ENCODE measurements at places on chromosomes 1 and 21.

DNA sequence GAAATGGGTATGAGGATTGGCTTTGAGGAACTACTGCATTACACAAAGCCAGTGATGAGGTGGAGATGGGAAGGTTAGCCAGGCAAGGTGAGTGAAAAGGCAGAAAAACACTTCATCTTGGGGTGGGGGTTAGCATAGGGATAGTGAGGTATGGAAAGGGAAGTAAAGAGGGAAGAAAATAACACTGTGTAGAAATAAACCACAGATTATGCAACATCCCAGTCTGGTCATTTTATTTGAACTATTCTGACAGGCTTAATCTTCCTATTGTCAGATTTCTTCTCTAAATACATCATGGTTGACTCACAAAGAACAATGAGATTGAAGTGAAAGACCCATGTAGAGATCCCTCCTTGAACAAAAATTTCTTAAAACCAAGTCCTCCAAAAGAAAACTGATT is 640.2 kb downstream of the PTPRC start:
- no peak for DNase-seq

DNA sequence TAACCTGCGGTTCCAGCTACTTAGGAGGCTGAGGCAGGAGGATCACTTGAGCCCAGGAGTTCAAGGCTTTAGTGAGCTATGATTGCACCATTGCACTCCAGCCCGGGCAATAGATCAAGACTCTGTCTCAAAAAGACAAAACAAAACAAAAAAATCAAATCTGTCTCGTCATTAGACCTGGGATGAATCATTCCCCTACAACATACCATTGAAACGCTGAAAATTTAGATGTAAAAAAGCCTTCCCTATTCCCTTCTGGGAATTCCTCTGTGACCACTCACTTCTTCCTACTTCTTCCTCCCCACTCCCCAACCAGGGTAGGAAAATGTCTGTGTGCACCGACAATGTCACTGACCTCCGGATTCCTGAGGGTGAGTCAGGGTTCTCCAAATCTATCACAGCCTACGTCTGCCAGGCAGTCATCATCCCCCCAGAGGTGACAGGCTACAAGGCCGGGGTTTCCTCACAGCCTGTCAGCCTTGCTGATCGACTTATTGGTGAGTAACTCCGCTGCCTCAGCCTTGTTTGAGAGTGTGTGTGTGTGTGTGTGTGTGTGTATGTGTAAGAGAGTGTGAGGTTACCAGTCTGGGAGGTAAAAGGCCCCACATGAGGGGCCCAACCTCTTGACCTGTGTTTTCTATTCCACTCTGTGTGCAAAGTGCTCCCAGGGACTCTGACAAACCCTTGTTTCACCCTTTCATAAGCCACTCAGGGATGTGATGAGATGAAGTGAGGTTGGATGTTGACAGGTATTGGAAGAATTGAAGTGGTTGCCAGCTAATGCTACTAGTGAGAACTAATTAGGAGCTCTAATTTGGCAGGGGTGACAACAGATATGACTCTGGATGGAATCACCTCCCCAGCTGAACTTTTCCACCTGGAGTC is 16.3 kb upstream of the SARS1 start:
- no peak for DNase-seq

GRCh38 chr1:87674791-87675190 is 346.1 kb downstream of the LMO4 start:
- DNase-seq: no peak

GRCh38 chr1:31752952-31753475 is 11.1 kb downstream of the ADGRB2 start:
- no peak for DNase-seq

- no peak for DNase-seq
These were observed 666 bp upstream of the BEND5 start for GRCh38 chr1:48777219-48777895.

- no peak for DNase-seq
These were observed 85.8 kb downstream of the LTN1 start for GRCh38 chr21:28906841-28907240.

GRCh38 chr1:169529068-169529642 is 43.4 kb upstream of the SLC19A2 start:
- DNase-seq: no peak

- no peak for DNase-seq
These were observed 73.9 kb downstream of the SNRPE start for GRCh38 chr1:203935321-203935720.

DNA sequence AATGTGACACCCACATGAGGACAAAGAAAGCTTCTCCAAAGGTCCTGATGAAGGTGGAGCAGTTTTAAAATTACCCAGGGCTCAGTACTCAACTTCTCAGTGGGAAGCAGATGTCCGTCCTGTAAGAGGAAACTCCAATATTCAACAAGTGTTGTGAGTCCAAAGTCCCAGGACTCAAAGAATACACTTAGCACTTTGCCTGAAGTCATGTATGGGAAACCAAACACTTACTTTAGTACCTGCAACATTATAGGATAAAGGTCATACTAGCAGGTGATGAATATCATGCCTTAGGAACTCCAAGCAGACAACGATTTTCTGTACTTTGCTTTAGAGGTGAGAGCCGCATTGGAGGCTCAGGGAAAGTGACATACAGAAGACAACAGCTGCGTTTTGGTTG is 37.2 kb upstream of the ST6GALNAC3 start:
- DNase-seq: no peak

DNA sequence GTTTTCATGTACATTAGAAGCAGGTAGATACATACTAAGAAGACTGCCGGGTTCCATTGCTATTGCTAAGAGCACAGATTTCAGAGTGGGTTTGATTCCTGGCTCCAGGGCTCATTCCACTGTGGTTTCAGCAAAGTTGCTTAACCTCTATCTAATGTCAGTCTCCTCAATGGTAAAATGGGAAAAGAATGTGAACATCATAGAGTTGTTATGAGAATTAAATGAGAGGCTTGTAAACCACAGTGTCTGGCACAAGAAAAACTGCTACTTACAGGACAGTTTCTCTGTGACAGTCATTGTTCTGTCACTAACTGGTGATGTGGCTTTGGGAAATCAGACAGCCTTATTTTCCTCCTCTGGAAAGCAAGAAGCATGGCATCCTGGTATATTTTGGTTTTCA is 10.7 kb upstream of the PLXNA2 start:
- DNase-seq: no peak

DNA sequence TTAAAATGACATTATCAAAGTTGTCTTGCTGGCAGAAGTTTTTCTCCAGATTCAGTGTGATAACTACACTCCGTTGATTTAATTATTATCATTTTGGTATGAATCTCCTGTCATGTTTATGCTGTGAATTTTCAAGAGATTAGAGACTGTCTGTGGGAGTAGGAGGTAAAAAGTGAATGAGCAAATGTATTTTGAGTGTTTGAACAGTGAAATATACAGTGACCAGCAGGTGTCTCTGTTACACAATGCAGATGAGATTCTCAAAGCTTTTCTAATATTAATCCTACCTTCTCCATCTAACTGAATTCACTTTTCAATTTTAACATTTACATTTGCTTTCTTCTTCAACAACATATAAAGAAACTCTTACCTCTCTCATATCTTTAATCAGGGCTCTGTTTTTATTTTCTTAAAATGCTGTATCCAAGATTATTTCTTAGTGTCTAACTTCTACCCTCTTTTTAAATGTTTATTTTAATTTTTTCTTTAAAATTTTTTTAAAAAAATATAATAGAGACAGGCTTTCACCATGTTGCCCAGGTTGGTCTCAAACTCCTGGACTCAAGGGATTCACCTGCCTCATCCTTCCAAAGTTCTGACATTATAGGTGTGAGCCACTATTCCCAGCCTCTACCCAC is 20.9 kb upstream of the HSPA13 start:
- peak; percentile 47 for DNase-seq

DNA sequence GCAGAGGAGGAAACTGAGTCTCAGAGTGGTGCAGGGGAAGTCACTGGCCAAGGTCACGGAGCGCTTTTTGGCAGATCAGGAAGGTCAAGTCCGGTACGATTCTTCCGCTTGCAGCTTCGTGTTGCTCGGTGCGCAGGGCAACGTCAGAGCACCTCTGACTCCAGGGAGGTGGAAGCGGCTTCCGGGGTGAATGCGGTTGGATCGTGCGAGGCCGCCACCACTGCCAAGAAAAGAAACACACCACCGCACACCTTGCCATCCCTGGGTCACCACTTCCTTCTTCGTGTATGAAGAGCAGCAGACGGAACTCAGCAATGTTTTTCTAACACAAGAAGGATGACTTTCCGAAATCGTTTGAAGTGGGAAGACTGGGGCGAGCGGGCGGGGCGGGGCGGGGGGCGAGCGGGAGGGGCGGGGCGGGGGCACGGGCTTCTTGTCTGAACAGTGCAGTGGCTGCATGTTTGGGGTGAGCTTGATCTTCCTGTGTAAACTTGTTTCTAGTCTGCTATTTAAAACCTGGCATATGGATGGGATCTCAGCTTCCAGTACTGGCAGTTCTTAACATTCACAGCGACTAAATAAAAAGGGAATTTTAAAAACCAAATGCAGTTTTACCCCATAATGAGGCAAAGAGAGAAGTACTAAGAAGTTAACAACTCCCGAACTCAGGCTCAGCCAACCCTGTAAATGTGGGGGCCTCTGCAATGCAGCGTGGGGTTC is 300.0 kb downstream of the RRAGC start:
- DNase-seq: no peak

DNA sequence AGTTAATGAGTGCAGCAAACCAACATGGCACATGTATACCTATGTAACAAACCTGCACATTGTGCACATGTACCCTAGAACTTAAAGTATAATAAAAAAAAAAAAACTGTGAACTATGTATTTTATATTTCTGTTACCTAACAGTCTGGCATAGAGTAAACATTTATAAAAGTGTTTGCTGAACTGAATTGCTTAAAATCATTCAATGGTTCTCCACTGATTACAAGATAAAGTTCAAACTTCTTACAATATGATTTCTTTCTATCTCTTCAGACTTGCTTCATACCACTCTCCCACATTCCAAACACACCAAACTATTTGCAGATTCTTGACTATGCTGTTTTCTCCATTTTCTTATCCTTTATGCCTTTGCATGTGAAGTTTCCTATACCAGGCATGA is 89.9 kb downstream of the UROD start:
- DNase-seq: no peak

DNA sequence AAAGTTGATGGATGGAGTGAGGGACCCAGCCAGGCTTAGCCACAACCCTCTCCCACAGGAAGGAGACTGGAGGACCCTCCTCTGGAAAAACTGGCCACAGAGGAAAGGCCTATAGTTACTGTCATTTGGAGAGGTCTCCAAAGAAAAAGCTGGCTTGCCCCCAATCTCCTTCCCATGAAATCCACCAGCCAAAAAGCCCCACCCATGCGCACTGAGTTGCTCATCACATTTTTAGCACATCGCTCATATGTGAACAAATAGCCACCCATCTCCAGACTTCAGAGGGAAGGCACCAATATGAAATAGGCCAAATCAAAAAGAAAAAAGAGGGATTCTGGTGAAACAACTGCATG is 36.9 kb upstream of the QSOX1 start:
- no peak for DNase-seq

Measured in muscle of arm (tissue), 14 donors.